Left renal cortex interstitium (tissue), 4 donors: ENCODE measurements at places on chromosomes 16 and 17.
A peak's percentile ranks its signal among the peaks of the same experiment; 100 is the strongest.

DNA sequence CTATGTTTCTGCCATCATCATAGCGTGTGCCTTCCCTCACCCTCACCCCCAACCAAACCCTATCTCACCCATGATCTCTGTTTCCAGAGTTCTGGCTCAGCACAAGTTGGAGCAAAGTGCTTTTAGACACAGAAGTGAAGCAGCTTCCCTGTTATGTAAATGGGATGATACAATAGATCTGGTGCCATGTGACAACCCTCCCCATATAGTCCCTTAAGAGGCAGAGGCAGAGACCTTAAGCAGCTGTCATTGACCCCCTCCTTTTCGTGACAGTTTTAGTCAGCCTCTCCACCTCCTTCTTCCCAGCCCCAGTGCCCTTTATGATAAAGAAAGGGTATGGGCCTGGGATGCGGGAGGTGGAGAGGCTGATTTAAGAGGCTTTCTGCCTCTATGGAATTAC is 40.3 kb upstream of the MED13 start:
- DNase-seq, result no peak

GRCh38 chr16:30922960-30923535 is 324 bp upstream of the FBXL19 start:
- peak; percentile 99 for DNase-seq

DNA sequence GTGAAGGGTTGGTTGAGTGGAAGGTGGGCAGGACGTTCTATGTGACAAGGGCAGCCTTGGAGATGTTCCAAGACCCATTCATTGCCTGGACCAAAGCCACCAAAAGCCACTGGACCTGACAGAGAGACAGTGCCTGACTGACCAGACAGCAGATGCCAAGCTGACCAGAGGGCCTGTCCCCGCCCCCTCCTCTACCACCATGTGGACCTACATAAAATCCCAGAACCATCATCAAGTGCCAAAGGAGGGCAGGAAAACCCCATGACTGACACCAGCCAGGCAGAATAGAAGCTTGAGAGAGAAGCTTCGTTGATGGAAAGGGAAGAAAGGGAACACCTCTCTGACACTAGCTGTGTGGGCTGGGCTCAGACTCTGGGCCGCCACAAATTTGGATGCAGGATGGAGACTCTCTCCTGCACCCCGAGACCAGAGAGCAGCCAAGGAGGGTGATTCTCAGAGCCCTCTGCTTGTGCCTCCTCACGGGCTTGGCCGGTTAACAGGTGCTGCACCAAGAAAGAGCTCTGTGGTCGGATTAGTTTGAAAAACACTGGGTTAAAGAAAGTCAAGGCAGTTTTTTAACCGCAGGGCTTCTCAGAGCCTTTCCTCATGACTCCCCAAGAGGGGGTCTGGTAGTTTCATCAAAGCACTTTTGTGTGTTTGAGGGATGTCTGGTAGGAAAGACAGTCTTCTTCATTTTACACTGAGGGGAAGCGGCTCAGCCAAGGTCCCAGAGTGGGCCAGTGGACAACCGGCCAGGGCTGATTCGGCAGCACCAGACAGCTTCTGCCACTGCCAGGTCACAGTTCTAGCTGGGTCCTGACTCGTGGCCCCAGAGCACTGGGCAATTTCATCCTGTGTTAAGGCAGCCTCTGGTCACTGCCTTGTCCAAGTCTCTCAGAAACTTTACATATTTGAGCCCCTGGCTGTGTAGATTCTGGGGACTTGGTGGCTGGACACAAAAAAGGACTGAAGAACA is 1.7 kb downstream of the TNFRSF13B start:
- no peak for DNase-seq

GRCh38 chr17:81132770-81133723 is 32.3 kb upstream of the PVALEF start:
- DNase-seq, result no peak

- DNase-seq, result no peak
Measured at GRCh38 chr17:76685846-76686245, 24.9 kb downstream of the MXRA7 start.

- DNase-seq, result no peak
Measured at GRCh38 chr17:39651923-39652586, 13.1 kb upstream of the TCAP start.

GRCh38 chr17:45144199-45145034 is 3.9 kb upstream of the HEXIM1 start:
- DNase-seq, result no peak

DNA sequence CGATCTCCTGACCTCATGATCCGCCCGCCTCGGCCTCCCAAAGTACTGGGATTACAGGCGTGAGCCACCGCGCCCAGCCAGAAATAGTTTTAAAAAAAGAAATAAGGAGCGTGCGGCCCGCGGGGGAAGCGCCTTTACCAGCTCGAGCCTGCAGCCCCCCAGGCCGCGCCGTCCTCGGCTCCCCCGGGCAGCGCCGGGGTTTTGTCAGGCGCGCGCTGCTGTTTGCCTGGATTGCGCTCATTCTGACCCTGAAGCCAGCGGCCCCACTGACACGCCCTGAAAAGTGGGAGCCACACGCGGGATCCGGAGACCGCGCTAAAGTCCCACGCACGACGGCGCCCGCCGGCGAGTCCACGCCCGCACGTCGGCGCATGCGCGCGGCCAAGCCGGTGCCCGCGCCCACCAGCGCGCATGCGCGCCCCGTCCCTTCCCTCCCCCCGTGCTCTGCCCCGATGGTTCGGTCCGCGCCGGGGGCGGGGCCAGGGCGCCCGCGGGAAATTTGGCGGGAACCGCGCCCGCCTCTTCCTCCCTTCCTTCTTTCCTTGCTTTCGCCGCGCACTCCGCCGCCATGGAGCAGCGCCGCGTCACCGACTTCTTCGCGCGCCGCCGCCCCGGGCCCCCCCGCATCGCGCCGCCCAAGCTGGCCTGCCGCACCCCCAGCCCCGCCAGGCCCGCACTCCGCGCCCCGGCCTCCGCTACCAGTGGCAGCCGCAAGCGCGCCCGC is at the start of gene CDT1:
TSS of gene CDT1 (plus strand) at position 526 of the 724 bp plus-strand sequence. CDS start at position 569, 43 bp downstream.
- DNase-seq, result no peak

GRCh38 chr16:2715519-2715918 is 4.5 kb downstream of the PRSS27 start:
- peak; percentile 27 for DNase-seq

DNA sequence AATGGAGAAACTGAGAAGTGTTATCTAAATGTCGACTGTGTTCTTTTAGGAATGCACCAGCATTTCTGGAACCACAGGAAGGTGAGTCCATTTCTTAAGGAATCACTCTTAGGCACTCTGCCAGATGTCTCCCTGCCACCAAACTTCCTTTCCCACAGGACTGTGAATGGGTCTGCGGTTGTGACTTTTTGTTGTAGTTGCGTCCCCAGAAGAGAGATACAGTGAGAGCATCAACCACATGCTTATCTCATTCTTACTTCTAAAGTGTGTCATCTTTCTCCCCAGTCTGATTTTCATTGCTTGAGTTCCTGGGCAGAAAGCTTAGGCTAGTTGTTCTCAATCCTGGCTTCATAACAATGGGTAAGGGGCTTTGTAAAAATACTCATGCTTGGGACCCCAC is 13.4 kb downstream of the ITPRIPL2 start:
- DNase-seq, result no peak

DNA sequence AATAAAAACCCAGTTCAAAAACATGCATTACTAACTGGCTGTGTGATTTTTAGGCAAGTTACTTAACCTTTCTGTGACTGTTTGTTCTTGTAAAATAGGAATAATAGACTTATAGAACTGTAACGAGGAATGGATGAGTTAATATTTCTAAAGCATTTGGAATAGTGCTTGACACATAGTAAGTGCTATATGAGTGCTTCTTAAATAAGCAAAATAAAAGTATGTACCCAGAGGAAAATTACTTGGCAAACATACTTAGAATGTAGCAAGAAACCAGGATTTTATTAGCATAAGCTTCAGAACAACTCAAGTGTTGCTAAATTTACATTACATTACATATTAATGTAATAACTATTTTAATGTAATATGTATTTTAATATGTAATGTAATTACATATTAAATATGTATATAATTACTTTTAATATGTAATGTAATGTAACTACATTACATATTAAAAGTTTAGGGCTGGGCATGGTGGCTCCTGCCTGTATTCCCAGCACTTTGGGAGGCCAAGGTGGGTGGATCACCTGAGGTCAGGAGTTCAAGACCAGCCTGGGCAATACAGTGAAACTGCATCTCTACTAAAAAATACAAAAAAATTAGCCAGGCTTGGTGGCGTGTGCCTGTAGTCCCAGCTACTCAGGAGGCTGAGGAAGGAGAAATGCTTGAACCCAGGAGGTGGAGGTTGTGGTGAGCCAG is 14.2 kb downstream of the NFAT5 start:
- no peak for DNase-seq

GRCh38 chr17:17514361-17514992 is 18.3 kb upstream of the RASD1 start:
- DNase-seq, result no peak

GRCh38 chr17:83129676-83130075 is 50.3 kb downstream of the METRNL start:
- DNase-seq, result no peak

- peak; percentile 67 for DNase-seq
Measured at GRCh38 chr16:9489835-9490467, 398.5 kb downstream of the HAPSTR1 start.

DNA sequence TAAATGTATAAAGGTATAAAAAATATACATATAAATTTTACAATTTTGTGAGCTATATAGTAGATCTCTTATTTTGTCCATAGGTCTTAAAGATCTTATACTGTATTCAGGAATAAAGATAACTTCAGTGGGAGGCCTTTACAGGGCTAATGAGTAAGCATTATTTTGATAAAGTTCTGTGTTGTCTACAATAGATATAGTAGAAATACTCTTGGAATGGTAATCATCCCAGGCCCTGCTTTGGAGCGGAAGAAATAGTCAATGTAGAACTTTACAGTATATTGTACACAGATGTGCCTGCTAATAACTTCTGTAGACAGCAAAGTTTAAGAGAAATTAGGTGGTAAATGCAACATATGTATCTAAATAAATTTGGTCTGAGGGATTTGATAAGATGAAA is 42.6 kb downstream of the TENT4B start:
- DNase-seq, result no peak

DNA sequence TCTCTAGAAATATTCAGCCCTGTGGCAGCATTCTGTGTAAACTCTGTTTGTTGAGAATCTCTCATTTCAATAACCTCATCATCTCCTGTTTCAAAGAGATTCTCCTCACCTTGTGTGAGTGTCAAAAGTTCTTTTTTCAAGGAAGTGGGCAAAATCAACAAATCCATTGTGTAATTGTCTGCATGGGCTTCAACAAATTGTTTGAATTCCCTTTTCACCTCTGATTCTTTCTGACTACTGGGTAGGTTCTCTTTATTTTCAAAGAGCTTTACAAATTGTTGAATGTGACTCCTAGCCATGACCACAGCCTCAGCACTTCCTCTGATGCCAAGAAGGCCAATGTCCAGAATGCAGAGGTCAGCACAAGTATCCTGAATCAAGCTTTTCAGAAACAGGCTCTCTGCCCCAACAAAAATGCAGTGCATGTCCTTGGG is 48.0 kb downstream of the N4BP1 start:
- DNase-seq, result no peak

DNA sequence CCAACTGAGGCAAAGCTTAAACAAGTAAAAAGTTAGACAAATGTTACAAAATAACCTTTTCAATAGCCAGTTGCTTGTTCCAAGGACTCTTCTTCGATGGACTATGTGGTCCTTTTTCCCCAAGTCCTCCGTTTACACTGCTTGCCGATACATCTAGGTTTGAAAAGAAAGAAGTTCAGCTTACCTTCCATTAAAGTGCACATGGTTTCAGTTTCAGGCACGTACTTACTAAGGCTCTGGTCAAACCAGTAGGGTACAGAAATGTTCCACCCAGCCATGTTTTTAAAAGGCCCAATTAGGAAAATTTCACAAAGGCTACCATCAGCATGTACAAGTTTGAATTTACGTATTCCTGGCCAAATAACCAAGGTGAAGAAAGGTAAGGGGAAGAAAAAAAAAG is 2.1 kb downstream of the SRSF2 start:
- no peak for DNase-seq

DNA sequence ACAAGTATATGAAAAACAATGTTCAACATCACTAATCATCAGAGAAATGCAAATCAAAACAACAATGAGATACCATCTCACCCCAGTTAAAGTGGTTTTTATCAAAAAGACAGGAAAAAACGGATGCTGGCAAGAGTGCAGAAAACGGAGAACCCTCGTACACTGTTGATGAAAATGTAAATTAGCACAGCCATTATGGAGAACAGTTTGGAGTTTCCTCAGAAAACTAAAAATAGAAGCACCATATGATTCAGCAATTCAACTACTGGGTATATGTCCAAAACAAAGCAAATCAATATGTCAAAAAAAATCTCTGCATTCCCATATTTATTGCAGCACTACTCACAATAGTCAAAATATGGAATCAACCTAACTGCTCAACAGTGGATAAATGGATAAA is 50.1 kb upstream of the CES5A start:
- DNase-seq, result no peak

GRCh38 chr17:32546031-32546444 is 59.2 kb downstream of the CDK5R1 start:
- no peak for DNase-seq

- DNase-seq, result peak; percentile 40
Measured at GRCh38 chr17:7173687-7174602, 5.2 kb downstream of the ASGR1 start.

- no peak for DNase-seq
Measured at GRCh38 chr16:88769617-88770460, 15.2 kb downstream of the PIEZO1 start.

DNA sequence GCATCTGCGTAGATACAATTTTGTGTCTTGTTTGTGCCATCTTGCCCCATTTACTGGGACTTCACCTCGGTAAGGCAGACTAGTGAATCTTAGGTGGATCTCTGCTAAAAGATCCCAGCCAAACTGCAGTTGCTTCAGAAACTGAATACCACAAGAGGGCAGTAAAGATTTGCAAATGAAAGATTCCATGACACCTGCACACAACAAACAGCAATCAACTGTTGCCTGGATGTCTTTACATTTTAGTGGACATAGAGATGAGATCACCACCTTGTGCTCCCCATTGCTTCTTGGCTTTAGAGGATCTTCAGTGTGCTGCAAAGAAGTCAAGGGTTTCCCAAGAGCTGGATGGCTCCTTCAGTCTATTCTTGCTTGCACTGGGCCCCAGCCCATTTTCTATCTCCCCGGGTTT is 119.2 kb upstream of the CACNG5 start:
- no peak for DNase-seq

- no peak for DNase-seq
Measured at GRCh38 chr17:73174126-73174525, 9.3 kb downstream of the SSTR2 start.

GRCh38 chr16:87466975-87467501 is 25.8 kb downstream of the ZCCHC14 start:
- DNase-seq, result no peak

DNA sequence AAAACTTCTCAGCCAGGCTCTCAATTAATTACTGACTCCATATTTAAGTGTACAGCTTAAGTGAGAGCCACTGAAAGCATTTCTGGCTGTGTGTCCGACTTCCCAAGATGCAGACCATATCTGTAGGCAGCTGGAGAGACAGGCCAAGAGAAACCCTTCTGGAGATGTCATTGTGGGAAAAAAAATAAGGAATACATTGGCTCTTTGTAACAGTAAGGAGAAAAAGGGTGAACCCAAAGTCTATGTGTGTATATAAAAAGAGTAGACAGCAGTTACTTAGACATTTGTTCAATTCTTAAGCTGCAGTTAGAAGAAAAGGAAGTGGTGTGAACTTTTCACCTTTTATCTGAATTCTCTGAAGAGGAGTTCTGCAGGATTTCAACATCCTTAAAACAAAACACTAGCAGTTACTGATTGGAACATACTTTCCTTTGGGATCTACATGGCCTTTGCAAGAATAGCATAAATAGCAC is 21.7 kb downstream of the FAM117A start:
- no peak for DNase-seq

- DNase-seq, result no peak
Measured at GRCh38 chr16:50259334-50260205, 6.8 kb upstream of the ADCY7 start.

- DNase-seq, result no peak
Measured at GRCh38 chr16:11291091-11291703, 10.1 kb upstream of the PRM1 start.
